ENCODE measurements at places on chromosomes 6 and 20.

DNA sequence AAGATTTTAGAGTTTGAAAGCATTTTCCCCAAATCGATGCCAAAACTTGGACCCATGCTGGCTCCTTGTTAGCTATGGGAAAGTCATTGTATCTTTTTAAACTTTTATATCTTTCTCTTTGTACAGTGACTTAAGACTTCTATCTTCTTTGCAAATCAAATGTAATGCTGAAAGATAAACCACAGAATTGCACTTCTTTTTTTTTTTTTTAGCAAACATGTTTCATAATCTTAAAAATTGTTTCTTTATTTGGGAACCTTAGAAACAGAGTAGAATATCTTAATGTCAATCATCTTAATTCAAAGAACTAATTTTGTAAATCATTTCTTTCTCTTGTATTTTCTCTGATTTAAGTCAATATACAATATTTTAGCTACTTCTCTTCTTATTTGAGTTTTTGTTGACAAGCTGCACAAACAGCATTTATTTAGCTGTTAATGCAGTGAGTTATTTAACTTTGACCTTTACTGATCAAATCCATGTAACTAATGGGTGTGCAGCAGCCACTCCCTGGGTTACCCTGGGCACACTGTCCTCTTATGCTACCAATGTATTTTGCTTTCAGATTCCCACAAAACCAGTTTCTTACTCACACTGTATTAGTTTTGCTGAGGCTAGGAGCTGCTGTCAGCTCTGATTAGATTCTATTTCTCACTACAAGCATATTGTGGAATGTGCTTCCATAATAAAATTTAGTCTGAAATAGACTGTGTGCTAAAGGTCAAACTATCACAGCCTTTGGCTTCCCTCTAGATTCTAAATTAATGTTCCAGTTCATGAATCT is 279.6 kb downstream of the ADGB start:
- DNase-seq, result no peak

- no peak for DNase-seq
Observed at GRCh38 chr6:49548613-49549304, 1.7 kb upstream of the C6orf141 start.

DNA sequence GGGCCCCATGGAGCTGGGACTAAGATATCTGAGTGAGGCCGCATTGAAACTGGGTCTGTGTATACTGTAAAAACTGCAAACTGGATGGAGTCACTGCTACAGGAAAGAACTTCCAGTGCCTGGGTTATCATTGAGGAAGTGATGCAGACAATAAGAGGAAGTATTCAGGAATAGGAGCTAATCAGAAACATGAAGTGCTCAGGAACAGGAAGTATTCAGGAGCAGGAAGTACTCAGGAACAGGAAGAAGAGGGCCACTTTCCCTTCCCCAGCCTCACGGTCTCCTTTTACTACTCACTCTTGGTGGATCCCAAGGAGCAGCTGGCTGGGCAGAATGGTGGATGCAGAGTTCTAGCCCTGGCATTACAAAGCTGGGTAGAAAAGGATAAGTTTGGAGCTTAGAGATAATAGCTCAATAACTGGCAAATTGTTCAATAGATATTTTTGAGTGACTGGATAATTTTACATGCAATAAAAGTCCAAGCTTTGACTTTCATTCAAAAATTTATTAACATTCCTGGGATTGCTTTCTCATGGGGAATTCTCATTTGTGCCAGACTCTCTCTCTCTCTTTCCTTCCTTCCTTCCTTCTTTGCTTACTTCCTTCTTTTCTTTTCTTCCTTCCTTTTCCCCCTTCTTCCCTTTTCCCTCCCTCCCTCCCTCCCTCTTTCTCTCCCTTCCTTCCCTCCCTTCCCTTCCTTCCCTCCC is 82.2 kb upstream of the PAX1 start:
- no peak for DNase-seq

DNA sequence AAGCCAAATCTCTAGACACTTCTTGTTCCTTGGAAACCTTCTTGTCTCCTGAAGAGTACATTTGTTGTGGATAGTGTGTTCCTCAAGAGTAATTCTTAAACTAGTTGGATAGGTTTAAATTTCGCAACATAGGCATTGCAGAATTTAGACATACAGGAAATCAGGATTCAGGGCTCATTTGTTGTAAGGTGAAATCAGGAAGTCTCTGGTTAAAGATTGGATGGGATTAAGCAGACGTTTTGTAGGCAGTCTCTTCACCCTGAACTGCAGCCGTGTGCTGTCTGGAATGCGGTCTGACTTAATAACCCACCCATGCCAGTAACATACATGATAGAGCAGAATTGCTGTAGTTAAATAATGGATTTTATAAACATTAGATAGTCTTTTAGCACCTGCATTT is 21.7 kb downstream of the HIVEP1 start:
- no peak for DNase-seq

DNA sequence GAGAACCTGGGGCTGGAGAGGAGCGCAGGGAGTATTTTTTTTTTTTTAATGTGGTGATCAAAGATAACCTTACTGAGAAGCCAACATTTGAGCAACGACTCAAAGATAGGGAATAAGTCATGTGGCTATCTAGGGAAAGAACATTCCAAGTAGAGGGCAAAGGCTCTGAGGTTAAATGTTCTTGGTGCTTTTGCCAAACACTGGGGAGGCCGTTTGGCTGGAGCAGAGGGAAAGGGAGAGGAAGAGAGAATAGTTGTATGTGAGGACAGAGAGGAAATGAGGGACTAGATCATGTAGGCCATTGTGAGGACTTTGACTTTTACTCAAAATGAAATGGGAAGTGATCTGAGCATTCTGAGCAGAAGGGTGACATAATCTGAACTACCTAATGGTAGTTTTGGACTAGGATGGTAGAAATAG is 27.8 kb downstream of the ACSS2 start:
- no peak for DNase-seq

- no peak for DNase-seq
Observed at GRCh38 chr6:72416744-72417465, 205.0 kb upstream of the KCNQ5 start.

- no peak for DNase-seq
Observed at GRCh38 chr6:149227796-149228195, 89.7 kb upstream of the TAB2 start.

DNA sequence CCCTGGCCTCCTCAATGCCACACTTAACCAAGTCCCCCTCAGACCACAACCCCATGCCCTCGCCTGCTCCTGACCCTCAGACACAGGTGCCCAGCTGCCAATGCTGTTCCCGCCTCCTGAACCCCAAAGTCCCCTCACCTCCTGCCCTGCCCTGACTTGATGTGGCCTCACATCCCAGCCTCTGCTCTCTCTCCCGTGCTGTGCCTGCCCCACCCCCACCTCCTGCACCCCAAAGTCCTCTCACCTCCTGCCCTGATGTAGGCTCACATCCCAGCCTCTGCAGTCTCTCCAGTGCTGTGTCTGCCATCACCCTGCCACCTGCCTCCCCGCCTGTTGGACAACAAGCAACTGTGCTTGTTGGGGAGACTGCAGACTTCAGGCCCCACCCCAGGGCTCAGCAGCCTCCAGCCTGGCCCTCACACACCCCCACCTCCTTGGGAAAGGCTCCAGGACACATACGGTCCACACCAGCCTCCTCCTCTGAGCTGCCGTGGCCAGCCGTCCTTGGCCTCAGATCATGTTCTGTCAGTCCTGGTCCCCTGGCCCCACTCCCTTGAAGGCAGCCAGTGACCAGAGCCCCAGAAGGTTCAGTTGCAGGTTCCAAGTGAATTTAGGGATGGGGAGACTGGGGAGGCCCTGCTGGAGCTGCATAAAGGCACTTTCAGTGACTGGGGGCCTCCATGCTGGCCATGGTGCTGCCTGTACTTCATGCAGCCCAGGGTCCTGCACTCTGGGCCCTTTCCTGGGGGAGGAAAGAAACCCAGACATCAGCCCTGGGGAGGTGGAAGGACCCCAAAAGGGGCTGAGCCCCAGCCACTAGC is 28.4 kb downstream of the YTHDF1 start:
- DNase-seq, result no peak

DNA sequence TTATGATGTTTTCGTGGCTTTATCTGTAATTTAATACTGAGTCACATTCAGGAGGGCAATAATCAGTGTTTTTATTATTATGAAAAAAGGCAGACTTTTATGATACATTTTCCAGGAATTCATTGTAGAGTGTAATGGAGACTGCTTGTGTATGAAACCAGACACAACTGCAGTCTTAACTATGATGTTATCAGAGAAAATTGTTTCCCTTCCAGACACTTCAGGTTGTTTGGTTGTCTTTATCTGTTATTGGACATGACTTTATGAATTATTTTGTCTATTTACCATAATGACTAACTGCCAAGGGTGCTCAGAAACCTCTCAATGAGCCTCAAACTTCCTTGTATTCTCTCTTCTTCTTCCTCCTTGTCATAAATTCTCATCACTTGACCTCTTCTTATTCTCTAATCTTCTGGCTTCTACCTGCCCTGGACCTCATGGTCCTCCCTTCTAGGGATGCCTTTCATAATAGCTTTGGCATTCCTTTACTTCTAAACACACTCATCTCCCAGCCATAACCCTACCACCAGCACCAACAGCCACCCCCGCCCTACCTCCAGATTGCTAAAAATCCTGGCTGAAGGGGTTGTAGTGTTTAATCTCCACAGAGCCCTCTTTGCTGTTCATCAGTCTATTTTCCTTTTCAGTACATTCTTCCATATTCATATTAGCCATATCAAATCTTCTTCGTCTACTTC is 492.5 kb downstream of the CDKAL1 start:
- DNase-seq, result no peak

DNA sequence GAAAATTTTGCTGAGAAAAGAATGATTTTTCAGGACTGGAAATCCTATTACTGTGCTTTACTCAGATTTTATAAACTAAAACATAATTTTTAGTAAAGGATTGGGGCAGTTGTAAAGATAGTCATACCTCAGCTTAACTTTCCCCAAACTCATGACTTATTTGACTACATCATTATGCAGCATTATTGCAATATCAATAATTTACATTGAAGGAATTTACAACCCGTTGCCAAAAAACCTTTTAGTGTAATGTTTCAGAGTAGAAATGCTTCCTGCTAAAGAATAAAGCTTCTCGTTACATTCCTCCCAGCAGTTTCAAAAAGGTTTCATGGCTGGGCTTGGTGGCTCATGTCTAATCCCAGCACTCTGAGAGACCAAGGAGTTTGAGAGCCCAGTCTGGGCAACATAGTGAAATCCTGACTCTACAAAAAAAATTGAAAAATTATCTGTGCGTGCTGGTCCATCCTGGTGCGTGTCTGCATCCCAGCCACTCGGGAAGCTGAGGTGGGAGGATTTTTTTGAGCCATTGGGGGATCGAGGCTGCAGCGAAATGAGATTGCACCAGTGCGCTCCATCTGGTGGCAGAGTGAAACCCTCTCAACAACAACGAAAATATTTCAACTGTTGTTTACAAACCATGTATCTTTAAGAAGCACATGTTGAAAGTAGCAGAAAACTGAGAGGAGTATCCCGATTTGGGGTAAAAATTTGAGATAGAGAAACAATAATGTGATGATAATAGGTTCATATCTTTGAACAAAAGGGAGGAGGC is 4.4 kb downstream of the AMD1 start:
- no peak for DNase-seq

- no peak for DNase-seq
Observed at GRCh38 chr20:19067986-19068385, 144.5 kb upstream of the SLC24A3 start.

- no peak for DNase-seq
Observed at GRCh38 chr6:164286011-164286410, 871.5 kb downstream of the QKI start.

GRCh38 chr20:60540591-60540990 is 582.4 kb downstream of the CDH26 start:
- no peak for DNase-seq

DNA sequence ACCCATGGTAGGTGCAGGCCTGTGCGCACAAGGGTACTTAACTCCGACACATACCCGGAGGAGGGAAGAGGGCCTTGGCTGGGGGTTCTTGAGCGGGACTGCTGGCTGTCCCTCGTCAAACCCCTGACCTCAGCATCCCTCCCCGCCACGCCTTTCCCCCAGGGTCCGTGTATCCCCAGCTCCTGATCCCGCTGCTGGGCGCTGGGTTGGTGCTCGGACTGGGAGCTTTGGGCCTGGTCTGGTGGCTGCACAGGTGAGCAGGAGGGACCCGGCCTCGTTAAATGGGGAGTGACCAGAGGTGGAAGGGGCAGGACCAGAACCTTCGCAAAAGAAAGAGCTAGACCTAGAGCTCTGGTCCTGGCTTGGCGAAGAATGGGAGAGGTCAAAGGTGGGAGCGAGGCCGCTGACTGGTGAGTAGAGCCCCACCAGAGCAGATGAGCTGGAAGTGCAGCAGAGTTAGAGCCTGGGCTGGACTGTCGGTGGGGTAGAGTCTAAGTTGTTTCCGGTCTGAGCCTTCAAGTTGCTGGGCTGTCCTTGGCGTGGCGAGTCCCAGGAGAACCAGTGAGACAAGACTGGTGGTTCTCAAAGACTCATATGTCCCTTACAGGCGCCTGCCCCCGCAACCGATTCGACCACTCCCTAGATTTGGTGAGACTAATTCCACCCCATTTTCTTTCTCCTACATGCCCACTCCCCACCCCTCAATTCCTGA is 963 bp downstream of the MPIG6B start:
- no peak for DNase-seq

GRCh38 chr6:33716890-33717632 is 5.6 kb upstream of the UQCC2 start:
- no peak for DNase-seq

GRCh38 chr6:35413911-35414310 is 38.2 kb upstream of the FANCE start:
- DNase-seq, result no peak

Measured in activated naive CD4-positive, alpha-beta T cell (primary cell).